Large intestine (tissue), 12 donors: ENCODE measurements at places on chromosomes 2 and 18. TPM values are rescaled to one million over a fixed set of nuclear protein-coding genes. Genes with fewer than 3 reads are reported as not detected.

EIPR1 gene
- 22.5 TPM for polyA plus RNA-seq

DNA sequence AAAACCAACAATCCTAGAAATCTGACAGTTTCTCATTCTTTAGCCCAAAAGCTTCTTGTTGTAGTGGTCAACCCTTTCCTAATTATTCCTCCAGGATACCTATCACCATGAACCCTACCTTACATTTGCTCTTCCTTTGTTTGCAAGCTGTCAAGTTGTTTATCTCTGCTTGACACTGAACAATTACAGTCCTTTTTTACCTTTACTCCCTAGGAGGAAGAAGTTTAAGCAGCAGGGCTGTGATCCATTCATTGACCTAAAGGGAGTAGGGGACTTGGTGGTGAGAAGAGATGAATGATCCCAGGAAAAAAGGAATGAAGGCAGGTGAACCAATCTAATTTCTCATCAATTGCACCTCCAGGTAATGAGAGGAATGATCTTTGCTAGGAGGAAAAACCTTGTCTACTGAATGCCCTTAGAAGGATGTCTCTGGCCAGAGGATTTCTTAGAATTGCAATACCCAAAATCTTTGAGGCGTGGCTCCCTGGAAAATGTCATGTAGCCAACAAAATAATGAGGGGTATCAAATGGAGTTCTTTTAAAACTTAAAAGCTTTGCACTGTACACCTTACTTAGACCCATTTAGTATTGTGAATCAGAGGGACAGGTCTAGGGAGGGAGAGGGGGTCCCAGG lies 47.7 kb downstream of the MREG start:
- no peak for DNase-seq

DNA sequence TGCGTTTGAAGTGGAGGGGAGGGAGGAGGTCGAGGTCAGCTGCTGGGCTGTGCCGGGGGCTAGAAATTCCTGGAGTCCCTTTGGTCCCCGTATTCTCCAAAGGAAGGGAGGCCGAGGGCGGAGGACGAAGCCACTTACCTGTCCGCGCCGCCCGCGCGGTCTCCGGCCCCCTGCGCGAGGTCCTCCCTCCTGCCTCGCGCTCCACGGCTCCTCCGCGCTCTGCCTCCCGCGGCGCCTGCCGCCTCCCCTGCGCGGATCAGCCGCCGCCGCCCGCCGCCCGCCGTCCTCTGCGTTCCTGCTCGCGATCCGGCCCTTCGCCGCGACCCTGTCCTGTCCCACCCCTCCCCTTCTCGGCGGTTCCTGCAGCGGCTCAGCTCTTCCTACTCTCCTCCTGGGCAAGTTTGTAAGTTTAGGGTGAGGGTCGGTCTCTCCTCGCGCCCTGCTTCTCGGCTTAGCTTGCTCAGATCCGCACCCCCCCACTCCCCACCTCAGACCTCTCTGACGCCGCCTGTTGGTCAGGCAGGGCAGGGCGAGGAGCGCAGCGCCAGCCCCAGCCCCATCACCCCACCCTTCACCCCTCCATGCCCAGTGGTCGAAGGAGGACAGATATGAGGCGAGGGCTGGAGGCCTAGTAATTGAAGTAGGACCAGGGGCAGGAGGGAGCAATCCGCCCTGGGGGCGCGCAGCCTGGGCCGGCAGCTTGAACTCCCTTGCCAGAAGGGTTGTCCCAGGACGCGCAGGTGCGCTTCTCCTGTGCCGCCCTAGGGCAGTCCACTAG lies 9.7 kb upstream of the SKOR2 start:
- no peak for DNase-seq

DNA sequence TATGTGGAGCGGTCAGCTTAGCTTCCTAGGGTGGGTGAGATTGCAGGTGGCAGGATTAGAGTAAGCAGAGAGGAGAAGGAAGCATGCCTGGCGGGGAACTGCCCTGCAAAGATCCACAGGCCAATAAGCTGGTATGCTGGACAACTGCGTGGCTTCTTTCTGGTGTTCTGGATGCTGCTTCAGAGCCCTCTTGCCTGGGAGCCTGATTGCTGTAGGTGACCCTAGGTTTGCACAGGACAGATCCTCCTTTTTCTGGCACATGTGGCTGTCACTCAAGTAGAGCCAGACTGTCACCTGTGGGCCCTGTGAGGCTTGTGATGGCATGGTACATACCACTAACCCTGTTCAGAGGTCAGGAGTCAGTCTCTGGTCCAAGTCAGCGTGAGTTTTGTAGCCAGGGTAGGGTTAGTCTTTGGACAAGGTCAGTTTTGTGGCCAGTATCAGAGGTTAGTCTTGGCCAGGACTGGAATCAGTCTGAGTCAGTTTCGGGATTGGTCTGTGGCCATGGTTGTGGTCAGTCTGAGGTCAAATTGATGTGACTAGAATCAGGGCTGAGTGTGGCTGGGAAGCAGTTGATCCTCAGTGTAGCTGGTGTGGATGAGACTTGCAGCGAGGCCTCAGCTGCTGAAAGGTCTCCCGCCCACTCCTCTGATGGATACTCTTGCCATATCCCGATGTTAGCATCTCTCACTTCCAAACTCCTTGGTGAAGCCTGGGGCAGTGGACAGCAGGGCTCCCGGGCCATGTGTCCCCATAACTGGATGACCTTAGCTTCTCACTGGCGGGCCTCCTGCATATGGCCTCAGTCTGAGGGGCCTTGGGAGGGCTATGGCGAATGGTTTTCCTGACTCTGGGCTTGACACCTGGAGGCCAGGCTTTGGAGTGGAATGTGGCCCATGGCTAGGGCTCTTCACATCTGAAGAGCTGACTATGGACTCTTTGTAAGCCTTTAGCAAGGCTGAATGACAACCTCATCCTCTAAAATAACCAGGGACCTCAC lies 260.5 kb downstream of the DYSF start:
- no peak for DNase-seq

DNA sequence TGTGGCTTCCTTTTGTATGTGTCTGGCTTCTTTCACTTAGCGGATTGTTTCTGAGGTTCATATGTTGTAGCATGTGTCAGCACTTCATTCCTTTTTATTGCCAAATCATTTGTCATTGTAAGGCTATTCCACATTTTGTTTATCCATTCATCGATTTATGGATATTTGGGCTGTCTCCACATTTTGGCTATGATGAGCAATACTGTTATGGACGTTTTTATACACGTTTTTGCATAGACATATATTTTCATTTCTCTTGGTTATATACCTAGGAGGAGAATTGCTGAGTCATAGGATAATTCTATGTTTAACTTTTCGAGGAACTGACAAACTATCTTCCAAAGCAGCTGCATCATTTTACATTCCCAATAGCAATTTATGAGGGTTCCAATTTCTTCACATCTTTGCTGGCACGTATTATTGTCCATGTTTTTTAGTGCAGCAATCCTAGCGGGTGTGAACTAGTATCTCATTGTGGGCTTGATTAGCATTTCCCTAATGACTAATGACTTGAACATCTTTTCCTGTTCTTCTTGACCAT lies 48.1 kb upstream of the TBC1D8 start:
- DNase-seq = no peak

DNA sequence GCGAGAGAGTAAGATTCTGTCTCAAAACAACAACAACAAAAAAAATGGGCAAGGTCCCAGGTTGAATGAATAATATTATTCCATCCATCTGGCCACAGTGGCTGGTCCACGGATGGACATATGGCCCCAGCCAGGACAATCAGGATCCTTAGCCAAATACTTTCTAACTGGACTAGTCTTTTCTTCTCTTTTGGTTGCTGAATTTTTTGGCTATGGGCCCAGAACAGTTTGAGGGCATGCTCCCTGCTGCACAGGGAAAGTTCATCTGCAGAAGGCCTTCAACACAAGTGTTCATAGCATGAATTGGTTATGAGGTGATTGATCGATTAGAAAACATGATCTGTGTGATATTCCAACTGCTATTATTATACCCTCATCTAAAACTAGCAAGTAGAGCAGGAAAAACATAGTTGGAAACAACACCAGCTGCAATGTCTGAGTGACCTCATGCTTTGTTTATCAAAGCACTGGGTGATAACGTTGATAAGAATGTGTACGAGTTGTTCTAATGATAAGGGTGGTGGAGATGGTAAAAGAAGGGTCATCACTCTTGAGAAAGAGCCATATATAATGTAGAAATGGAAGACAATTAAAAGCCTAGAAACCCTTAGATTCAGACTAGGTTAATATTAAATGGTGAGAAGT lies 47.8 kb upstream of the RNF103 start:
- peak; percentile 31 for DNase-seq

DNA sequence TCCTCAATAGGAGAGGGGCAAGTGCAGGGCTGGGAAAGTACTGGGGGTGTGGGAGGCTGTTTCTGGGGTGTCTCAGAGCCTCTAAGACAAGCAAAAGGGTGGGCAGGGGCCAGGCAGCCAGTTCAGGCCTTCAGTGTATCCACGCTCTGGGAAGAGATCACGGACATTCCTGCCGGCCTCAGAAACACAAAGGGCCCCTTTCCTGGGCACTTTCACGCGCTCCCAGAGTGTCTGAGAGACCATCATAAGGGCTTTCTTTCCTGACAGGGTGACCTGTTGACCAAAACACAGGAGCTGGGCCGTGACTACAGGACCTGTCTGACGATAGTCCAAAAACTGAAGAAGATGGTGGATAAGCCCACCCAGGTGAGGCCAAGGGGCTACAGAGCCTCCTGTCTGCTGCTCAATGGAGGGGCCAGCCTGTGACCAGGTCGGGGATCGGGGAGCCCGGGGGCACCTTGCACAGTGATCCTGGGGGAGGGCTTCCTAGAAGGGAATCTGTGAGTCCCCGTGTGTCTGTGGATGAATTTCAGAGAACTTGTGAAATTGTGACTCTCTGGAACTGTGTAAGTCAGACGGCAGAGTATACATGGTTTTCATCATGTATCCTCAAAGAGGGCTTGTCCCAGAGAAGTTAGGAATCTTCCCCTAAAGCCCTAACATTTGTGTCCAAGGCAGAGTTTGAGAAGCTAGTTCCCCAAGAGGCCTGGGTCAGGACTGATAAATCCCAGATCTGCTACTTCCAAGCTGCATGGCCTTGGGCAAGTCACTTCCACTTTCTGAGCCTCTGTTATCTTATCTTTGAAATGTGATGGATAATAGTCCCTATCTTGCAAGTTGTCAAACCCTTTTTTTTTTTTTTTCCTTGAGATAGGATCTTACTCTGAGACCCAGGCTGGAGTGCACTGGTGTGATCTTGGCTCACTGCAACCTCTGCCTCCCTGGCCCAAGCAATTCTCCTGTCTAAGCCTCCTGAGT lies 1.8 kb downstream of the GNLY start:
- DNase-seq = no peak

DNA sequence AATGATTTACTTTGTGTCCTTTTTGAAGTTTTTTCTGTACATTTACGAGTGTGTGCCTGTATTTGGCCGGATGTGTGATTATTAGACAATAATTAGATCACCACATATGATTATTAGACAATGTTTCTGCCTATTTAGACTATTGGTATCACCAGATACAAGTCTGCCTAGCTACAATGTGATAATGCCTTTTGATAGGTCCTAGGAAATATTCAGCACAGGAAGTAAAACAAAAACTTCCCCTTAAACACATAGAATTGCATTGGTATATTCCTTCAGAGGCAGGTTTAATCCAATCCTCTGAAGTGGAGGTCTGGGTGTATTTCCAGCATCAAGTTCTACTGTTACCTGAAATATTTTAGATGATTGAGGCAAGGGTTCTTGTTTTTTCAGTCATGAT lies 275.1 kb downstream of the TGIF1 start:
- no peak for DNase-seq

DNA sequence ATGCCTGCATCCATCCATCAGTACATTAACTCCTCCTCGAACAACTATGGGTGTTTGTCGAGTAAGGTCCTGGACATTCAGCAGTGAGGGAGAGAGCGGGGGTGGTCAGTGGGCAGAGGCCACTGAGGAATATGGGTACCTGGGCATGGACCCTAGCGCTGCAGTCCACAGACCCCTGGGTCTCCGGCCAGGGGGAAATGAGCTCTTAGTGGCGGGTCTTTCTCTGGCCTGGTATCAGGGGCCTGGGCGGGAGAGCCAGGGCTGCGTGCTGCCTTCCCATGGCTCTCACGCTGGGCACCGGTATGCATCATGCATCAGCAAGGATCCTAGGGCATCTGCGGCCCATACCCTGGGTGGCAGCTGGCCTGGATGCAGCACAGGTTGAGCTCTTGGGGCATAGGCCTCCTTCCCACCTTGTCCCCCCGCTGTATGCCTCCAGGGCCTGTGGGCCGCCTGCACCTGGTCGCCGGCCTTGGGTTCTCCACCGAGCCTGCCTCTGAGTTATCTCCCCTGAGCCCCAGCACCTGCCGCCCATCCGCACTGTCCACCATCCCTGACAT lies 1.3 kb upstream of the MOCOS start:
- DNase-seq = no peak
